Neural crest cell (in vitro differentiated cells): ENCODE measurements at places on chromosomes 12 and 14. TPM values are rescaled to one million over a fixed set of nuclear protein-coding genes. Genes with fewer than 3 reads are reported as not detected.

Gene GDF11
- total RNA-seq, result 66.6 and 67.0 TPM in 2 replicates

Gene HOXC4
- total RNA-seq, result 5.6 and 8.3 TPM in 2 replicates

Gene RASAL1
- total RNA-seq, result not detected in 2 replicates

Gene CELA1
- not detected in 2 replicates for total RNA-seq

Gene MEG3
- 0.96 and 1.0 TPM in 2 replicates for total RNA-seq

Gene FAM90A1
- not detected in 2 replicates for total RNA-seq

- no peaks in the 10 kb centered on the region for H3K27me3 ChIP-seq
- peak; percentile 10 for DNase-seq
- H3K27ac ChIP-seq, result peak overlapping the region; percentile 98
These were observed 41.4 kb upstream of the NUDT4 start for GRCh38 chr12:93336291-93336741.

DNA sequence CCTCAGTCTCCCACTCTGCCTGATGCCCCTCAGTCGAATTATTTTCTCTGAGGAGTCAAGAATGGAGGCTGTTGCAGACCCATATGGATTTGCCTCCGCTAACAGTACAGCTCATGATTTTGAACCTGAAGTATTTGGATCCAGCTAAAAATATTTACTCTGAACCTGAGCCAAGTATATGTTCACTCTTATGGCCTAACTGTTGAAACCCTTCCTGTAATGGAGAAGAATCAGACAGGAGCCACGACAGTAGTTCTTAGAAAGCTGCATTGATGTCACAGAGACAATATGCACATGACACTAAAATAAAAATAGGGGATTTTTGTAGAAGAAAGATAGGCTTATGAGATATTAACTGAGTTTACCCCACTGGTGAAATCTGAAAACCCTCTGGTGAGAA, 1128.3 kb upstream of the FLRT2 start:
- H3K27ac ChIP-seq, result no peak overlapping the region
- no peak for DNase-seq
- peaks cover 7% of the 10 kb centered on the region for H3K4me1 ChIP-seq
- no peaks in the 10 kb centered on the region for H3K36me3 ChIP-seq
- H3K4me3 ChIP-seq, result no peak overlapping the region

- no peak for DNase-seq
- H3K27ac ChIP-seq, result no peak overlapping the region
- H3K4me1 ChIP-seq, result no peaks in the 10 kb centered on the region
- peaks cover 5% of the 10 kb centered on the region for H3K36me3 ChIP-seq
- peaks cover 11% of the 10 kb centered on the region for H3K27me3 ChIP-seq
These were observed 209.6 kb downstream of the EMP1 start for GRCh38 chr12:13405961-13406703.

DNA sequence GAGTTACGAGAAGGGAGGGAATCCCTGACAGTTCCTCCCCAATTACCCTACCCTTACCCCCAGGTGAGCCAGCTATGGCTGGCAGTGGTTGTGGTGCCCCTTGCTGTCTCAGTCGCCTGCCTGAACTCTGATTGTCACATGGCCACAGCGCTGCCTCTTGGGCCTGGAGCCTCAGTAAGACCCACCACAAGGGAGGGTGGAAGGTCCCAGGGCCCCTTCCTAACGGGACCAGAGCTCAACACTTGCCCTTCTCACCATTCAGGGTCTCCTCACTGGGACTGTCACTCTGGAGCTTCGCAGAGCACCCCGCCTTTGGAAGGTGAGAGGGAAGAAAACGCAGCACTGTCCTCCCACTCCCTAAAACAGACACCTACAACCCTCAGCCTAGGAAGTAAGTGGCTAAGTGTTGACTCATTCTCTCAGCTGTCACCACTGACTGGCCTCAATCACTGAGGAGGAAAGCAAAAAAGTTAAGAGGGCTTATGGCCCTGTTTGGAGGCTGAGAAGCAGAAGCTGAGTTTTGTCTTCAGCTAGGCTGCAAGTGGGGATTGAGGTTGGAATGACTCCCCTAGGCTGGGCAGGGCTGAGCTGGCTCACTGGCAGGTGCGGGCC, 1.0 kb downstream of the TMEM253 start:
- DNase-seq, result no peak
- H3K4me3 ChIP-seq, result peak overlapping the region; percentile 74
- peaks cover 7% of the 10 kb centered on the region for H3K27me3 ChIP-seq
- H3K36me3 ChIP-seq, result no peaks in the 10 kb centered on the region

DNA sequence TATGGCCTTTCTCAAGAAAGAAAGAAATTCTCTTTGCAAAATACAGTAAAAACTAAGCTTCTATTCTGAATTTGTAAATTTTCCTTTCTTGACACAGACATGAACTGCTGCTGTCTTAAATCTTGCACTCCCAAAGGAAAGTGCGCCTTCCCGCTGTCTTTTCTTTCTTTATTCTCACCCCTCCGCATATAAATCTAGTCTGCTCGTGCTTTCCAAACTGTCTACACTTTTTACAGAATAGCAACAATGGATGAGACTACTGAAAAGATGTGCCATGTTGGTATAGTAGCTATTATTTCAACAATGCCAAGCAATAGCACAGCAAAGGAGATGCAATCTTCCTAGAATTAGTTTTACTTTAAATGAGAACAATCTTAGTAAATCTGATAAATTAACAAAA, 328.8 kb upstream of the PDE3A start:
- no peak for DNase-seq
- no peak overlapping the region for H3K4me3 ChIP-seq
- H3K27ac ChIP-seq, result no peak overlapping the region
- H3K27me3 ChIP-seq, result no peaks in the 10 kb centered on the region
- no peaks in the 10 kb centered on the region for H3K36me3 ChIP-seq

DNA sequence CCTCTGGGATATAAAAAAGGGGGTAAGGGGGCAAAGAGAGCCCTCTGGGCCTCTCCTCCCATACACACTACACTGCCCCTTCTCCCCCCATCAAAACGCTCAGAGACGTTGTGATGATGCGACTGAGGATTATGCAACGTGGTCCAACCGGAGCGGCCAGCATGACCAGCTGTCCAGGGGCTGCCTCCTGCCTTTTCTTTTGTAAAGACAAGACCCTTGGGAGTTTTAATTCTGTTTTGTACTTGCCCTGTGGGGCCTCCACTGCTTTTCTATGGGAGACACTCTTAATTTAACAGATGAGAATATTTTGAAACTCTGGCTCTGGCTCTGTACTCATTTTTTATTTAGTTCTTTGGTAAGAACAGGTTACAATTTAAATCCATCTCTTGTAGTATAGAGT, 7.2 kb downstream of the MBD6 start:
- H3K27me3 ChIP-seq, result no peaks in the 10 kb centered on the region
- H3K36me3 ChIP-seq, result peaks cover 5% of the 10 kb centered on the region
- H3K4me1 ChIP-seq, result peaks cover 3% of the 10 kb centered on the region
- H3K4me3 ChIP-seq, result peak overlapping the region; percentile 57

GRCh38 chr14:91244501-91244901, at the start of gene GPR68:
GPR68 (minus strand) TSS chr14:91244704; CDS start chr14:91235050, 9,654 bp downstream.
- no peaks in the 10 kb centered on the region for H3K36me3 ChIP-seq
- no peak for DNase-seq
- H3K27ac ChIP-seq, result no peak within 1 kb of the TSS
- H3K4me1 ChIP-seq, result no peaks in the 10 kb centered on the region

GRCh38 chr12:115051378-115051777, 367.4 kb upstream of the TBX3 start:
- peaks cover 4% of the 10 kb centered on the region for H3K4me1 ChIP-seq
- DNase-seq, result no peak
- H3K36me3 ChIP-seq, result no peaks in the 10 kb centered on the region
- H3K4me3 ChIP-seq, result no peak overlapping the region
- no peak overlapping the region for H3K27ac ChIP-seq

DNA sequence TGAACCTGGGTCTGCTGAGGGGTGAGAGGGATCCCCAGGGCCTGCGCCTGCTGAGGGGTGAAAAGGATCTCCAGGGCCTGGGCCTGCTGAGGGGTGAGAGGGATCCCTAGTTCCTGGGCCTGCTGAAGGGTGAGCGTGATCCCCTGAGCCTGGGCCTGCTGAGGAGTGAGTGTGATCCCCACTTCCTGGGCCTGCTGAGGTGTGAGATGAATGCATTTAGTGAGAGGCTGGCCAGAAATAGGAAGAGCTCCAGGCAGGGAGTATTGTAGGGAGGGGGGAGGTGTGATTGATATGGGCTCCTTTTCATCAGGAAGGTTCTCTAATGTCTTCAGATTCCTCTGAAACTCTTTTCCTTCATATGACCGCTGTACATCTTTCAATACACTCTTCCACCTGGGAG, 43.0 kb downstream of the FAM186A start:
- no peak overlapping the region for H3K4me3 ChIP-seq
- H3K27ac ChIP-seq, result no peak overlapping the region
- H3K27me3 ChIP-seq, result no peaks in the 10 kb centered on the region
- DNase-seq, result no peak

GRCh38 chr14:68245146-68246073, 425.8 kb downstream of the RAD51B start:
- H3K27me3 ChIP-seq, result no peaks in the 10 kb centered on the region
- H3K4me3 ChIP-seq, result no peak overlapping the region
- H3K27ac ChIP-seq, result peak overlapping the region; percentile 92
- no peak for DNase-seq
- peaks cover 80% of the 10 kb centered on the region for H3K4me1 ChIP-seq

DNA sequence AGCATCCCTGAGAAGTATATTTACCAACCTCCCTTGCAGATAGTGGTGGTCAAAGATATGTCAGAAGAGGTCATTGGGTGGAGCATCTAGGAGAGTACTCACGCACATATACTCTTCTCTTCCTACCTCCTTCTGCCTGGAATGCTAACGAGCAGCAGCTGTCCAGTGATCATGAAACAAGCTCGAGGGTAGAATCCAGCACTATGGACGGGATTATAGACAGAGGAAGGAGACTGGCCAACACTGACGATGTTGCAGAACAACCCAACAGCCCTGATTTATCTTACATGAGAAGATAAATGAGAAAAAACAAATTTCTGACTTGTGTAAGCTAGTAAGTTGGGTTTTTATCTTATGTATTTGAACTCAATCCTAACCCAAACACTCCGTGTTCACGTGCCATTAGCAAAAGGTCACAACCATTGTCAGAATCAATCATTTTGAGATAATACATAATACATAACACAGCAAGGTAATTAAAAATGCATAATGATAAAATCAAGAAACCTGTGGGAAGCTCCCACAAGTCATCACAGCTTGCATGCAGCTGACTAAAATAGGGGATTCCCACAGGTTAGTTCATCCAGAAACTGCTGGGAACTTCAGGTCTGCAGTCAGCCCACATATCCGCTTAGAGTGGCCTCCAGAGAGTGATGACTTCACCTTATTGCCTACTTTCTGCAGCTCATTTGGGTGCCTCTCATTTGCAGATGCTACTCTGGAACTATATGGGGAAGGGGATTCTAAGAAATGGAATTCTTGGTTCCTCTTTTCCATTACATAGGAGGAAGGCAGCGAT, 36.3 kb upstream of the STK38L start:
- no peak overlapping the region for H3K4me3 ChIP-seq
- no peak overlapping the region for H3K27ac ChIP-seq
- no peaks in the 10 kb centered on the region for H3K4me1 ChIP-seq
- H3K27me3 ChIP-seq, result no peaks in the 10 kb centered on the region
- H3K36me3 ChIP-seq, result no peaks in the 10 kb centered on the region
